ENCODE measurements at places on chromosomes 12 and 14.

GRCh38 chr14:59177262-59177661 lies 11.2 kb upstream of the DAAM1 start:
- no peak for DNase-seq

GRCh38 chr12:43132291-43132690 lies 419.7 kb downstream of the ADAMTS20 start:
- no peak for DNase-seq

- no peak for DNase-seq
These were observed 244.2 kb upstream of the OR4E1 start for GRCh38 chr14:21917699-21918436.

DNA sequence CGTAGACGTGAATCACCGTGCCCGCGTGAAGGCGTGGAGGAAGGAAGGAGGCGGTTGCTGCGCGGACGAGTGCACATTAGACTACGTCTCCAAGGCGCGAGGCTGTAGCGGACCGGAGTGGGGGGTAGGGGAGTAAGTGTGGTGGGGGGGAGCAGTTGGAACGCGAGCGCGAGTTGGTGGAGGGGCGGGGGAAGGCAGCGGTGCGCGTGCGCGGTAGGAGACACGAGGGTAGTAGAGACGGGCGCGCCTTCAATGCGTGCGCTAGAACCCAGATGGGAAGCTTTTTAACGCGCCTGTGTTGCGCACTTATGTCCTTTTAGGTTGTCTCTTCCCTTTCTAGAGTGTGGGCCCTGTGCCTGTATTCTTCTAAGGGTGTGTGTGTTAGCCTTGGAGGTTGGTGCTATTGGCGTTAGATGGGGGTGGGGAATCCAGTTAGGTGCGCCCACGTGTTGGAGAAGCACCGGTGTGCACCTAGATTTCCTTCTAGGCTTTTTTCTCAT lies 604 bp downstream of the EIF4B start:
- peak; percentile 45 for DNase-seq

GRCh38 chr14:23423657-23424056 lies 11.8 kb downstream of the MYH7 start:
- DNase-seq, result no peak

DNA sequence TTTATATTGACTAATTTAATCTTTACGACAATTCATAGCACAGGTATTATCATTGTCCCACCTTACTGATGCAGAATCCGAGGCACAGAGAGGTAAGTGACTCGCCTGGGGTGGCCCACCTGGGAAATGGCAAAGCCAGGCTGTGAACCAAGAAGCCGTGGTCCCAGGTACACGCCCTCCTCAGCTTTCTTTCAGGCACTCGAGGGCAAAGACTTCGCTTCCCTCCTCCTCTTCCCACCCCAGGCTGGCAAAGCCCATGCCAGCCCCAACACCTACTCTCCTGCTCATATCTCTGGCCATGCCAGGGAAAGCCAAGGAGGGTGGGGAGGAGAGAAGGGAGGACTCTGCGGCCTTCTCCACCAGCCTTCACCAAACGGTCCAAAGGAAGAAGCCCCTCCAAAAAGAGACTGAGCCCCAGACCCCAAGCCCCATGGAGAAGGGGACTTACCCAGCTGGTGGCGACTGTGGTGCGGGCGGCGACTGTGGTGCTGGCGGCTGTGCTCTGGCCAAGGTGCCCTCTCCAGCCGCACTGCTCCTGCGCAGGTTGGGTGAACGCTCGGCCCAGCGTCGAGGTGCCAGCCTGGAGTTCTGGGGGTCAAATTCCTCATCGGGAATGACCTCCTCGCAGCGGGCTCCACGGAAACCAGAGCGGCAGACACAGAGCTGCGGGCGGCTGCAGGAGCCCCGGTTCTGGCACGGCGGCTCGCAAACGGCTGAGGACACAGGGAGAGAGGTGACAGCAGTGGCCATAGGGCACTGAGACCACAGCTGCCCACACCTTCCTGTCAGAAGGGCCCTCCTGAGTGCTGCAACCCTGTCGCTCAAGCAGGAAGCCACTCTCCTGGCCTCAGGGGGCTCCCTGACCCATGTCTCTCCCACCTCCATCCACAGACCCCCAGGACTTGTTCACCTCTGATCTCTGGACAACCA lies 26.4 kb downstream of the LTBP2 start:
- no peak for DNase-seq

- no peak for DNase-seq
These were observed 629.6 kb downstream of the FSCB start for GRCh38 chr14:43877351-43877960.

DNA sequence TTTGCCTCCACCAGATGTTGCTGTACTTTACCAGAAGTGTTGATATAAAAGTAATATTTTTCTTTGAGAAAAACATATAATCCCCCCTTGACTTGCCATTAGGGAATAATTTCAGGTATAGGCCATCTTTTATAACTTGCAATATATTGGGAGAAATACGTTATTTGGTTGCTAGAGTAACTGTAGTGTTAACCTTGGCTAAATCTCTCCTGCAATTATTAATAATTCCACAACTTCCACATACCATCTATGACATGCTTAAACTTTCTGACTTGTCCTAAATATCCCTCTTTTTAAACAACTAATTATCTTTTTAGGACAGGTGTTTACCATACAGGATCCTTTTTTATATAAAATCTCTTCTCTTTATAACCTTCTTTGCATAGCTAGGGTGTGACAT lies 1048.2 kb downstream of the SLC16A7 start:
- no peak for DNase-seq

GRCh38 chr14:99357151-99357915 lies 85.3 kb upstream of the BCL11B start:
- no peak for DNase-seq

DNA sequence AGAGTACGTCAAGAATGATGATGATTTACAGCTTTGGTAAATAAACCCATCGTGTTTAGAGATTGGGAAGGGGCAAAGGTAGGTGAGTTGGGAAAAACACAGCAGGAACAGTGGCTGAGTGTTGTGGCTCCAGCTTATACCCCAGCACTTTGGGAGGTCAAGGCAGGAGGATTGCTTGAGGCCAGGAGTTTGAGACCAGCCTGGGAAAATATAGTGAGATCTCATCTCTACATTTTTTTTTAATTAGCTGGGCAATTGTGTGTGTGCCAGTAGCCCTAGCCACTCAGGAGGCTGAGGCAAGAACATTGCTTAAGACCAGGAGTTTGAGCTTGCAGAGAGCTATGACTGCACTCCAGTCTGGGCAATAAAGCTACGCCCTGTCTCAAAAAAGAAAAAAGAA lies 77.1 kb downstream of the RASSF9 start:
- no peak for DNase-seq

GRCh38 chr12:8773461-8773860 lies 49.0 kb upstream of the A2ML1 start:
- DNase-seq, result no peak

DNA sequence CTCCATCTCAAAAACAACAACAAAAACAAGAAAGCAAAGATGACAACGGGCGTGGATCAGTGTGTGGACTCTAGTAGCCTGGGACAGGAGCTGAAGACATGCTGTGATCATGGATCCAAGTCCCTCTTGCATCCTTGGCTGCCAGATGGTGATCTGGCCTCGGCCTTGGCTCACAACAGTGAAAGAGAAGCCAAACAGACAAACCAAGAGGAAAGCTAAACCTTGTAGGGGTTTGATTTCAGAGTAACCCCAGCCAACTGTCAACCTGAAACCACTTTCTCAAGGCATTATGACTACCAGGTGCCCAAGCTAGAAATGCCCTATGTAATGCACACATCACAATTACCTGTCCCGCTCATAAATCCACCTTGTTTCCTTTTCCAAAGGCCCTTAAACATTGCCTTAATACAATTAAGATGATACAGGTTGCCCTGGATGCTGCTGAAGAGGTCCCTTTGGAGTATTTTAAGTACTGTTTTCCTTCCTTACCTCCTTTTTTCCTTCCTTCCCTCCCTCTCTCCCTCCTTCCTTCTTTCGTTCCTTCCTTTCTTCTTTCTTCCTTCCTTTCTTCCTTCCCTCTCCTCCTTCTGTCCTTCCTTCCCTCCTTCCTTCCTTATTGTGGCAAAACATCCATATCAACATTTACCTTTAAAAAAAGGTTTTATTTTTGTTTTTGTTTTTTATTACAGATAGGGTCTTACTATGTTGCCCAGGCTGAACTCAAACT lies 41.4 kb upstream of the NINJ2 start:
- DNase-seq, result no peak

GRCh38 chr12:120077260-120077659 lies 39.3 kb downstream of the RAB35 start:
- DNase-seq, result no peak

GRCh38 chr12:53698948-53699677 lies 23.2 kb upstream of the ATP5MC2 start:
- DNase-seq, result no peak

DNA sequence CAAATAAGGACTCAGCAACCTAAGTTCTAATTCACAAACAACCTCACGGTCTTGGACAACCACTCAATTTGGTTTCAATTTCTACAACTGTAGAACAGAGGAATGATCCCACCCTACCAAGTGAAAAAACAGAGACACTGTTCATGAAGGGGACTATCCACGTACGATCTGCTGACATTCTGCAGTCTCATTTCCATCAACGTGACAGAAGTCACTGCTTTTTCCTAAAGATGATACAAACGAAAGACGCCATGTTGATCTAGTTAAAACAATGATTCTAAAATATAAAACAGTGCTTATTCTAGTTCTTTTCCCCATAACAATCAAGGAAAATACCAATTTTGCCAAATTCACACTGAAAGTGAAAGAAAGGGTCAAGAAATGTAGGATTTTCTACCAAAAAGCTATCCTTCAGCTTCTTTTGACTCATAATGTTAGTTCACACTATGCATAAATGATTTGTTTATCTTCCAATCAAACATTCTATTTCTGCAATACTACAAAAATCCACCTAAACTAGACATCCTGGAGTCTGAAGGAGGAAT lies 38.1 kb downstream of the CORO1C start:
- no peak for DNase-seq

- no peak for DNase-seq
These were observed 26.3 kb downstream of the CLMN start for GRCh38 chr14:95293449-95293848.
